ENCODE measurements at places on chromosomes 6 and 20.

DNA sequence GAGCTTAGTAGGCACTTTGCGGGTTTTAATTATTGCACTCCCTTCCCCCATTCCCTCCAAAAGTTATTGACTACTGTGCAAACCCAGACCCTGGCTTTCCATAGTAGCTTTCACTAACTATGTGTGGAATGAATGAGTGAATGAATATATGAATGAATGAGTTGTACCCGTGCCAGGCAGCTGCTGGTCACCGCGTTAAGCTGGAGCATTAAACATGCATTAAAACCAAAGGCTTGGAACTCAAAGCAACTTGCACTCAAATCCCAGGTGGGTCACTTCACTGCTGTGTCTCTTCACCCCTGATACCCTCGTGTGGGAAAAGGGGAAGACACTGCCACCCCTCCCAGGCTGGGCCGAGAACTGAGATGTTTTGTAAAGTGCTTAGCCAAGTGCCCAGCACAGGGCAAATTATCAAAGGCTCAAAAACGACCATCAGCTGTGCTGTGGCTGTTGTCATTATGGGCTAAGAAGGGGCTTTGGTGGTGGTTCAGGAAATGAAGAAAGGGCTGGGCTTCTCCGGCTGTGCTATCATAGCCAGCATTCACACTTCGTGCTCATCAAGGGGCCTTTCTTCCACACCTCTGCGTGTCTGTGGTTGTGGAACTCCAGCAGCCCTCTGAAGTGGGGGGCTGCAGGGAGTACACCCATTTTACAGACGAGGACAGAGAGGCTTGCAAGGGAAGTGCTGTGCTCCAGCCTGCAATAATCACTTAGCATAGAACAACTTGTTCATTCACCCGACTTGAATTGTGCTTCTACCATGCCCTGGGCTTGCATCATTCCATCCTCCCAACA is 60.2 kb upstream of the STX16 start:
- no peak for DNase-seq

DNA sequence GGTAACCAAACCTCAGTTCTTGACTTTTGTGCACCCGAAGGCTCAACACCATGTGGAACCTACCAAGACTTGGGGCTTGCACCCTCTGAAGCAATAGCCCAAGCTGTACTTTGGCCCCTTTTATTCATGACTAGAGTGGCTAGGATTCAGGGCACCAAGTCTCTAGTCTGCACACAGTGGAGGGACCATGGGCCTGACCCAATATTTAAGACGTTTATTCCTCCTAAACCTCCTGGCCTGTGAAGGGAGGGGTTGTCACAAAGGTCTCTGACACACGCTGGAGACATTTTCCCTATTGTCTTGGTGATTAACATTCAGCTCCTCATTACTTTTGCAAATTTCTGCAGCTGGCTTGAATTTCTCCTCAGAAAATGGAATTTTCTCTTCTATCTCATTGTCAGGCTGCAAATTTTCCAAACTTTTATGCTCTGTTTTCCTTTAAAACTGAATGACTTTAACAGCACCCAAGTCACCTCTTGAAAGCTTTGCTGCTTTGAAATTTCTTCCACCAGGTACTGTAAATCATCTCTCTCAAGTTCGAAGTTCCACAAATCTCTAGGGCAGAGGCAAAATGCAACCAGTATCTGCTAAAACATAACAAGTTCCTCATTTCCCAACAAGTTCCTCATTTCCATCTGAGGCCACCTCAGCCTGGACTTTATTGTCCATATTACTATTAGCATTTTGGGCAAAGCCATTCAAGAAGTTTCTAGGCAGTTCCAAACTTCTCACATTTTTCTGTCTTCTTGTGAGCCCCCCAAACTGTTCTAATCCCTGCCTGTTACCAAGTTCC is 481.4 kb upstream of the BTBD3 start:
- DNase-seq = no peak

GRCh38 chr6:53737746-53738145 is 57.1 kb upstream of the LRRC1 start:
- no peak for DNase-seq

DNA sequence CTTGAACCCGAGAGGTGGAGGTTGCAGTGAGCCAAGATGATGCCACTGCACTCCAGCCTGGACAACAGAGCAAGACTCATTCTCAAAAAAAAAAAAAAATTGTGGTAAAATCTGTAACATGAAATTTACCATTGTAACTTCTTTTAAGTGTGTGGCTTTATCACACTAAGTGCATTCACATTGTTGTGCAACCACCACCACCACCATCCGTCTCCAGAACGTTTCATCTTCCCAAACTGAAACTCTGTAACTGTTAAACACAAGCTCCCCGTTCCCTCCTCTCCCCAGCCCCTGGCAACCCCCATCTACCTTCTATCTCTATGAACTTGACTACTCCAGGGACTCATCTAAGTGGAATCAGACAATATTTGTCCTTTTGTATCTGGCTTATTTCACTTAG is 29.7 kb downstream of the PDRG1 start:
- no peak for DNase-seq

- no peak for DNase-seq
These were observed 194.9 kb downstream of the PACRG start for GRCh38 chr6:162922563-162923166.

GRCh38 chr6:166027761-166028160 is 139.9 kb downstream of the TBXT start:
- no peak for DNase-seq

- DNase-seq = no peak
These were observed 10.5 kb downstream of the NKX2-2 start for GRCh38 chr20:21503345-21503744.

- no peak for DNase-seq
These were observed 332 bp downstream of the GRIK2 start for GRCh38 chr6:101393829-101394251.

GRCh38 chr6:67608099-67608749 is 1026.9 kb upstream of the ADGRB3 start:
- DNase-seq = no peak

- no peak for DNase-seq
These were observed 203.8 kb upstream of the PCSK2 start for GRCh38 chr20:17023036-17023435.

DNA sequence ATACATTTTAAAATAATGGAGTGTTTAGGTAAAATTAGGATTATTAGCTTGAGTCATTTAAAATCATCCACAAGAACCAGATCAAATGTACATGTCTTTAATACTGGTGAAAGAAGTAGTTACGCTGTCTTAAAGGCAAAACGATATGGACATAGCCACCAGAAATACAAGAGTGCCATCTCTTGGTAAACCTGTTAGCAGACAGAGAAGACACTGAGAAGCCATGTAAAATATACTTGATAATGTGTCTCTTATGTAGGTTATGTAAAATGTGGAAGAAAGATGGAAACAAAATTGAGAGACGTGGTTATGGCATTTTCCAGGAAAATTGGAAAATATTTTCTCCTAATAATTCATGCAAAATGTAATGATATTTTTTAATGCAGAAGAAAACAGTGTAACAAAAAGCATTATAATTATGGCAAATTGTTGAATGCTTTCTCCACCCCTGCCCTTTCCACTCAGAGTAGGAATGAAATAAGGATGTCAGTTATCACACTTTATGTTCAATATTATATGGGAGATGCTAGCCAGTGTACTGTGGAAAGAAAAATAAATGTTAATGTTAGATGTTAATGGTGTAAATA is 12.2 kb upstream of the SLC17A2 start:
- no peak for DNase-seq

GRCh38 chr6:155955038-155955437 is 499.4 kb upstream of the NOX3 start:
- no peak for DNase-seq

DNA sequence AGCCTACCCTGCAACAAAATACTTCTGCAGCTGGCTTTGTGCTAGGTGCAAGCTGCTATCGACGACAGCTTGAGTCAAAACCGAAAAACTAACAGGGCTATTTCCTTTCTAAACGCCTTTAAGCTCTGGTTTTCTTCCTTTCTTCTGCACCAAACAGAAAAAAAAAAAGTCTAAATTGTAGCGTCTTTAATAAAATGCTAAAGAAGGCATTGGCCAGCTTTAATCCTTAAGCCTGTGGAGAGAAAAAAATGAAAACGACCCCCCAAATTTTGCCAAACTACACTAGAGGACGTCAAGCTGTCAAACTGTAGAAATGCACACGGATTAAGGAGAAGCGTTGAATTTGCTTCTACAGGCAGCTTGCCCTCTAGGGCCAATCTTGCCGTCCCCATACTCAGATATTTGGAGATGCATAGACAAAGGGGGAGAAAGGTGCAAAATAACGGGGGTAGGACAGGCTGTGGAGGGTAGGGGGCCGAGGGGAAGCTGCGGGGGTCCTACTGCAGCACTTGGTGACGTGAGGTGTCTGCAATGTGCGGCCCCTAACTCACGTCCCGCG is 1.4 kb upstream of the NRN1 start:
- DNase-seq = no peak

GRCh38 chr6:14804785-14805210 is 441.1 kb upstream of the JARID2 start:
- DNase-seq = no peak

GRCh38 chr6:159481897-159482296 is 211.1 kb downstream of the SOD2 start:
- no peak for DNase-seq

DNA sequence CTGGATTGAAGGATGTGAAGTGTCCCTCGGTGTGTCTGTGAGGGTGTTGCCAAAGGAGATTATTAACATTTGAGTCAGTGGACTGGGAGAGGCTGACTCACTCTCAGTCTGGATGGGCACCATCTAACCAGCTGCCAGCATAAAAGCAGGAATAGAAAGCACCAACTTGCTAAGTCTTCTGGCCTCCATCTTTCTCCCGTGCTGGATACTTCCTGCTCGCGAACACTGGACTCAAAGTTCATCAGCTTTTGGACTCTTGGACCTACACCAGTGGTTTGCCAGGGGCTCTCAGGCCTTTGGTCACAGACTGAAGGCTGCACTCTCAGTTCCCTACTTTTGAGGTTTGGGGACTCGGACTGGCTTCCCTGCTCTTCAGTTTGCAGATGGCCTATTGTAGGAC is 220.3 kb upstream of the LRFN2 start:
- DNase-seq = no peak

DNA sequence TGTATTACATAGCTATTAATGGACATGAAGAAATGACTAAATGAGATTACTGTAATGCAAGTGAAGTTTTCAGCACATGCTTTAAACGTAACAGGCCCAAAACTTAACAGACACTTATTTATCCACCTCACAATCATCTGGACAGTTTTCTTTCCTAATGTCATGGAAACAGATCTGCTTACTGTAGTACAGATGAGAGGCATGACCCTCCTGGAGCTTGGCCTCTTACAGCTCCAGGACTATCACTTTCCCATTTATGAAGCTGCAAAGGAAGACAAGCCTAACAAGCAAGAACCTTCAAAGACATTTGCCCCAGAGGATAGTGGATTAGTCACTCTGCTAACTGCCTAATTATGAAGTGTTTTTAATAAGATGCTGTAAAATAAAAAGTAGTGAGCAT is 419.3 kb downstream of the PHF3 start:
- no peak for DNase-seq

- DNase-seq = no peak
These were observed 484.7 kb downstream of the TFAP2B start for GRCh38 chr6:51303338-51303737.

DNA sequence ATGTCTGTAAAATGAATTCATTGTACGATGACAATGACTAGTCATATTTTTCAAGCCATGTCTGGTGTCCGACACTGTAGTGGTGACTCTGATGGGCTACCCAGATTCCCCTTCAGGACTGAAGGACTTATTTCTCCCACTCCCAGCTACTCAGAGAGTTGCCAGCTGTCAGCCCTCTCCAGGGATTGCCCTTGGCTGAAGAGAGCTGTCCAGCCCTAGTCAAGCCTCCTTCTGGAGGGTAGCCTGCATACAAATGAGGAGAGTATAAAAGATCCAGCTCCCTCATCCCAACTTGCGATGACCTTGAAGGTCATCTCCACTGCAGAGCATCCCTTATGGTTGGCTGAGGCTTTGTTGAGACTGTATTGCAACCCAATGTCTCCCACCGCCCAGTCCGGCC is 29.9 kb downstream of the JPH2 start:
- no peak for DNase-seq

DNA sequence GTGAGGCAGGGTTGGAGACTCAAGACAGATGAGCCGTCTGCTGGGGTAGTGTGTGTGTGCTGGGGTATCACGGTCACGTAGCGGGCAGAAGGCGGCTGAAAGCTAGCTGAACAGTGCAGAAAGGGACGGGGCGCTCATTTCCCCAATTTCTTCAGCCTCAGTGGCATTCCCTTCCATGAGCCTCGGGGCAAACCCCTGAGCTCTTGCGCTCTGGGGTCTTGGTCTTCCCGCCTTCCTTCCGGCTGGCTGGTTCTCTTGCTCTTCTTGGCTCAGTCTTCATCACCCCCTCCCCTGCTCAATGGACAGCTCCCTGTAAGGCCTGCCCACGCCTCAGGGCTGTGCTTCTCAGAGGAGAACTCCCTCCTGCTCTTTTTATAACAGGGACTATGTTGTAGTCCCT is 15.5 kb upstream of the TMEM181 start:
- DNase-seq = no peak

DNA sequence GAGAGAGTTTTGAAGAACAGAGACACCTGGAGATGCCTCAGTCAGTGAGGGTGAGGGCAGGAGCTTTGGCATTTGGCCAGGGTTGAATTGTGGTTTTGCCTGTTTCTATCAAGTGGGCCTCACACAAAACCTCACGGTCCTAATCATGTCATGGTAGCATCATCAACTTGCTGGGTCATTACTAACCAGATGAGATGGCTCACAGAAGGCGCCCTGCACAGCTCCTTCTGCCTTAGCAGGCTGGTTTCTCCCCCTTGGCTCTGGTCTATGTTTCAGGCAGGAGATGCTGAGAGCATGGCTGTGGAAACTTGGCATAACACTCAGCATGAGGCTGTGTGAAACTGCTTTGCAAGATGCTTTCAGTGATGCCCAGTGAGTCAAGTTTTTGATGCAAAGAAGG is 99.3 kb downstream of the LRRC1 start:
- DNase-seq = peak; percentile 46

- no peak for DNase-seq
These were observed 13.2 kb upstream of the KIF25 start for GRCh38 chr6:167984144-167984719.

DNA sequence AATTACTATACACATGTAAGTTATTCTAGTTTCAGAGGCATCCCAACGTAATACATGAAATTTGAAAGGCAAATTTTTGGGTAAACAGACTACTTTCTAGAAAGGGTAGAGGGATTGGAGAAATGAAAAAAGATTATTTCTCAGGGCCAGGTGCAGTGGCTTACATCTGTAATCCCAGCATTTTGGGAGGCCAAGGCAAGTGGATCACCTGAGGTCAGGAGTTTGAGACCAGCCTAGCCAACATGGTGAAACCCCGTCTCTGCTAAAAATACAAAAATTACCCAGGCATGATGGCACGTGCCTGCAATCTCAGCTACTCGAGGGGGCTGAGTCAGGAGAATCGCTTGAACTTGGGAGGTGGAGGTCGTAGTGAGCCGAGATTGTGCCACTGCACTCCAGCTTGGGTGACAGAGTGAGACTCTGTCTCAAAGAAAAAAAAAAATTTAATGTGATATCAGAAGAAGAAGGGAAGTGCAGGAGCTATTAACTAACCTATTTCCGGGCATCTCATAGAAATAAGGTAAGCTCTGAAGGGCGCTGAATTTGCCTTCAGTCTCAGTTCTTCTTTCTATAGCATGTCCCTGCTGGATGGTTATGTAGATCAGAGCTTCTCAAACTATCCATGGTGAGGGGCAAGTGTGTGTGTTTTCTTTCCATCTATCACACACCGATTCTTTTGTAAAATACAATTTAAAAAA is 100.3 kb upstream of the MTHFD1L start:
- DNase-seq = no peak

All from activated T-cell treated with anti-CD3 and anti-CD28 coated beads for 48 hours (primary cell).